ENCODE measurements at places on chromosomes 11 and 22.

- no peak for DNase-seq
Observed at GRCh38 chr11:3216027-3216525, 2.5 kb downstream of the MRGPRG start.

DNA sequence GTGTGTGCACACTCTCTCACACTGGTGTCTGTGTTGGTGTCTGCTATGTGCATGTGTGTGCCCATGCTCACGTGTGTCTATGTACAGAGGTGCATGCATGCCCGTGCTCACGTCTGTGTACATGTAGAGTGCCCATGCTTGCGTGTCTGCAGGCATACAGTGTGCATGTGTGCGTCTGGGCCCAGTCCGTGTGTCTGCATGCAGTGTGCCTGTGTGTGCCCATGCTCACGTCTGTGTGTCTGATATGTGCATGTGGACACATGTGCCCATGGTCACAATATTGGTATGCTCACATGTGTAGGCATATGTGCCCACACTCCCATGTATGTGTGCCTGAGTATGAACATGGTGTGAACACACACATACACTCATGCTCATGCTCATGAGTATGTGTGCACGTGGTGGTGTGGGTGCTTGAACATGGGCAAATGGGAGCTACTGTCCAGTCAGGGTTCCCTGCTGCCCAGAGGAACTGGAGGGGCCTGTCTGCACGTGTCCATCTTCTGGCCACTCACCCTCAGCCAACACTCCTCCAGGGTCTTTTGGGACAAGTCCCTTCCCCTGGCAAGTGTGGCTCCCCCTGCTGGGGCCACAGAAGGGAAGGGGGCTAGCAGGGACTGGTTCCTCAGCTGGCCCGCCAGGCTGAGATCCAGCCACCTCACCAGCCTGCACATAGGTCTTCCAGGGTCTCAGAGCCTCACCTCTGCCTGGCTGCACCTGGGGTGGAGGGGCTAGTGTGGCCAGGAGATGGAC is 7.3 kb upstream of the TBX1 start:
- no peak for DNase-seq

DNA sequence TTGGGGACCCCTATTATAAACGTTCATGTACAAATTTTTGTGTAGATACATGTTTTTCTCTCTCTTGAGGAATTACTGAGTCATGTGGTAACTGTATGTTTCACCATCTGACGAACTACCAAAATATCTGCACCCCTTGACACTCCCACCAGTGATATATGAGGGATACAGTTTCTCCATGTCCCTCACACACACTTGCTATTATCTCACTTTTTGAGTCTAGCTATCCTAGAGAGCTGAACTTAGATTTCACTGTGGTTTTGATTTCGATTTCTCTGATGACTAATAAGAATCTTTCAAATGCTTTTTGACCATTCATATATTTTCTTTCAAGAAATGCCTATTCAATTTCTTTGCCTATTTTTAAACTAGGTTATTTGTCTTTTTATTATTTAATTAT is 200.2 kb downstream of the PGR start:
- DNase-seq = no peak

DNA sequence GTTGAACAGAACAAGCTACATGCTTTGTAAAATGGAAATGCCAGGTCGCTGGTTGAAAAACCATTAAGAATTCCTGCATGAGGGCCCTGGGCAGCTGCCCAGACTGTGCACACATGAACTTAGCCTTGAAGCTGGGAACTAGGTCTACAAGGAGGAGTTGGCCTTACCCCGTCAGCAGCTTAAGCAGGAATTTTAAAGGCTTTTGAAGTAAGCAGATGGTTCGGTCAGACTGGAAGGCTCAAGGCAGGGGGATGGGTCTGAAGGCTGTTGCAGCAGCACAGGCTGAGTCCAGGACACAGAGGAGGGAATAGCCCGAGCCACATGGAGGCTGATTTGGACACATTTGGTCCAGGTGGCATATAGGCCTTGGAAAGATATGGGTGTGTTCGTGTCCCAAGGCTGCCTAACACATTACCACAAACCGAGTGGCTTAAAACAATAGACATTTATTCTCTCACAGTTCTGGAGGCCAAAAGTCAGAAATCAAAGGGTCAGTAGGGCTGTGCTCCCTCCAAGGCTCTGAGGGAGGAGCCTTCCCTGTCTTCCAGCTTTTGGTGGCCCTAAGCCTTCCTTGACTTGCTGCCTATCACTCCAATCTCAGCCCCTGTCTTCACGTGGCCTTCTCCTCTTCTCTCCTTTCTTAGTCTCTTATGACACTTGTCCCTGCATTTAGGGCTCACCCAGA is 11.6 kb downstream of the LIF start:
- DNase-seq = no peak

GRCh38 chr11:32581556-32581955 is 2.1 kb upstream of the EIF3M start:
- DNase-seq = no peak

GRCh38 chr11:46117842-46118241 is 3.4 kb downstream of the PHF21A start:
- DNase-seq = no peak

DNA sequence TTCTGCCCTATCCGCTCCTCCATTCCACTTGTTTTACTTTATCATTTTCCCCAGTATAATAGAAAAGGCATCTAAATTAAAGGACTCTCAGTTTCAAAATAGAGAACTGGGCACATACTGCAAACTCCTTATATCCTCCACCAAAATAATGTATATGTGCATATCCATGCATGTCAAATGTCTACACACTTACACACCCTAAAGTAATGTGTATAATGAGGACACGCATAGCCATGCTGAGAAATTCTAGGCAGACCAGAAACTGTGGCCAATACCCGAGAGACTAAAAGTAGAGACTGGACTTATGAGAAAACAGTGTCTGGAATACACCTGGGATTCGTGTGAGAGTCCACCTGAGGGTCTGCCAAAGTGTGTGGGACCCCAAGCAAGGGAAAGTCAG is 183.5 kb downstream of the CWF19L2 start:
- DNase-seq = no peak

GRCh38 chr11:38723361-38723760 is 2125.3 kb upstream of the RAG2 start:
- DNase-seq = no peak

- no peak for DNase-seq
Observed at GRCh38 chr11:86914865-86915519, 40.2 kb downstream of the FZD4 start.

- DNase-seq = no peak
Observed at GRCh38 chr22:46775850-46776826, 13.7 kb downstream of the TBC1D22A start.

DNA sequence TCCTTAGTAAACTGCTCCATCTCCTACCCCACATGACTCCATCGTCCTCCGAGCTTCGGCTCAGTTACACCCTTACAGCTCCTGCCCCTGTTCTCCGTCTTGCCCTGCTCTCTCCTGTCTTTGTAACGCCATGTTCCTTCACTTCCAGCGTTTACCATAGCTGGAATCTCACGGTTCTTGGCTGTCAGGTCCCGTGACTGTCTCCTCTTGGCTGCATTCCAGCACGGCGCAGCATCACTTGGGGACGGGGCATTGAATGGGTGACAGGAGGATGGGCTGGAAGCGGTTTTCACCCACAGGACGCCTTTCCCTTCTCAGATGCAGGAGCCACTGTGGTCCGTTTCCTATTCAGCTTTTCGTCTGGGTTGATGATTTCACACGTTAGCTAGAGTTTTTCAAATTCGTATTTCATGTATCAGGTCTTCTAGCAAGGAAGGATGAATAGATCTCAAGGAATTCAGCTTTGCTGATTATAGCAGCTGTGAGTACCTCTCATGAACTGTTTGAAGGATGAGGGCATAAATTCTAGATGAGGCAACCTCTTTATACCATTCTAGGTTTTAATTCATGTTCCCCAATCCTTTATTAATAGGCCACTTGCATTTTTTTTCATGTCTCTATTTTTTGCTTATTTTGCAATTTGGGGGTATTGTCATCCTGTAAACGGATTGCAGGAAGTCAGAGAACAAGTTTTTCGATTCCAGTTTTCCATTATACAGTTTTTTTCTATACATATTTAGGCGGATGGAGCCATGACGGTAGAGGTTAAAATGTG is 29.1 kb downstream of the ZBED4 start:
- no peak for DNase-seq

DNA sequence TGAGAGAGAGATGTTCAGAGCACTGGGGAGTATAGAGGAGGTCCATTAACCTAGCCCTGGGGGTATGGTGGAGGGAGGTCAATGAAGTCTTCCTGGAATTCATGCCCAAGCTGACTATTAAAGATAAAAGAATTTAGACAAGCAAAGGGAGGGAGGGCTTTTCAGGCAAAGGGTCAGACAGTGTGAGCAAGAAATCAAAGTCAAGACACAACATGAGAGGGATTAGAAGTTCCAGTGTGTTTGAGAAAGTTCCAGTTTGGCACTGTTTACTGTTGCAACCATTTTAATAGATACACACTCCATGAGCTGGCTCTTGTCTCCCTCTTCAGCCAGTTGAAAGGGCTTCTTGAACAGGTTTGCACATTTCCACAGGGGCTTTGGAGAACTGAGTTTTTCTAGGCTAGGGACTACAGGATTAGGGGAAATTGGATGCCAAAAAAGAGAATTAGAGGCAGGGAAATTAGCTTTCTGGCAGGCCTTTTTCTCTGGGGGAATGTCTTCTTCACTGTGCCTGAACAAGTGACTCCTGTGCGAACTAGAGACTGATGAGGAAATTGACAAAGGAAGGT is 14.7 kb upstream of the NNMT start:
- DNase-seq = no peak

DNA sequence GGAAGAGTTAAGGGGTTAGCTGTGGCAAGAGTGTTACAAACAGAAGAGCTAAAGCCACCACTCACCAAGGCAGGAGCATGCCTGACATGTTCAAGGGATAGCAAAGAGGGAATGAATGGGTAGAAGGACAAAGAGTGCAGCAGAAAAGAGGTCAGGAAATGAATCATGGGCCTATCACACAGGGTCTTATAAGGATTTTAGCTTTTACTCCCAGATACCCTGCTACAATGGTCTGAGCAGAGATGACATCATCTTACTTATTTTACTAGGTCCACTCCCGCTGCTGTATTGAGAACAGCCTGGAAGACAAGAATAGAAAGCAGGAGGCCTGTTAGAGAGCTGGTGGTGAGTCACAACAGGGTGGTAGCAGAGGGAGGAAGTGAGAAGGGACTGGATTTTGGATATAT is 9.8 kb downstream of the TRAF6 start:
- no peak for DNase-seq

GRCh38 chr11:17927681-17928343 is 85.0 kb downstream of the SERGEF start:
- DNase-seq = no peak

DNA sequence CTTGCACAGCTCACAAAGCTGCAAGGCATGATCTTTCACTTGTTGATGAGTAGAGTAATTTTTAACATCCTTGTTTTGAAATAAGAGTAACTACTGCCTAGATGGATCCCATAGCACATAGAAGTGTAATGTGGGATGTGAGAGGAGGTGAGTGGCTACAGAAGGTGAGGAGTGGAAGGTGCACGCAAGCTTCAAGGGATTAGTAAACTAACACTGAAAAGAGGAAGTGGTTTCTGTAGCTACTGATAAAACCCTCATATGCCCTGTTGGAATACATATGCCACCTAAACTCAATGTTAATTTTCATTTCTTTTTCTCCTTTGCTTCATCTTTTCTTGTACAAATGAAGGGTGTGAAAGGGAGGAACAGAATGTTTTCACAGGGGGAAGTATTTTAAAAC is 22.0 kb upstream of the CTSC start:
- no peak for DNase-seq

GRCh38 chr22:20034143-20034542 is 13.2 kb downstream of the TANGO2 start:
- no peak for DNase-seq

GRCh38 chr11:96293598-96294021 is 49.4 kb downstream of the MAML2 start:
- no peak for DNase-seq

GRCh38 chr22:27292542-27293299 is 508.8 kb downstream of the MN1 start:
- DNase-seq = no peak

- DNase-seq = no peak
Observed at GRCh38 chr11:114098927-114099326, 39.4 kb downstream of the ZBTB16 start.

- no peak for DNase-seq
Observed at GRCh38 chr11:13896981-13897353, 65.6 kb upstream of the SPON1 start.

GRCh38 chr11:107720303-107720774 is 8.5 kb upstream of the SLN start:
- no peak for DNase-seq

- DNase-seq = no peak
Observed at GRCh38 chr11:97614606-97615005, 1224.8 kb downstream of the JRKL start.

GRCh38 chr22:28111501-28112189 is 192.6 kb upstream of the PITPNB start:
- DNase-seq = no peak

DNA sequence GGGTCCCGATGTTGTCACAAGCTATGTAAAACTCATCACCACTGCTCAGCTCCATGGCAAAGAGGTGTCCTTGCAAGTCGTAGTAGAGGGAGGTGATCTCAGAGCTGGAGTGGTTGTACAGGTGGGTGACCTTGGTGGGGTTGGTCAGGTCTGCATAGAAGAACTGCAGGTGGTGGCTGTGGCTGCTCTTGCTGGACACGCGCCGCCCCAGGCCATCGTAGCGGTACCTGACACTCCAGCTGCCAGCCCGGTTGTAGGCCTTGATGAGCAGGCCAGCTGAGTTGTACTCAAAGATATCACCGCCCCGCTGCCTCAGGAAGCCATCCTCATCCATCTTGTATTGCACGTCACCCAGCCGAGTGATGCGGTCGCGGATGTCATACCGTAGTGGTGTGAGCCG is 94.6 kb upstream of the NARS2 start:
- no peak for DNase-seq

DNA sequence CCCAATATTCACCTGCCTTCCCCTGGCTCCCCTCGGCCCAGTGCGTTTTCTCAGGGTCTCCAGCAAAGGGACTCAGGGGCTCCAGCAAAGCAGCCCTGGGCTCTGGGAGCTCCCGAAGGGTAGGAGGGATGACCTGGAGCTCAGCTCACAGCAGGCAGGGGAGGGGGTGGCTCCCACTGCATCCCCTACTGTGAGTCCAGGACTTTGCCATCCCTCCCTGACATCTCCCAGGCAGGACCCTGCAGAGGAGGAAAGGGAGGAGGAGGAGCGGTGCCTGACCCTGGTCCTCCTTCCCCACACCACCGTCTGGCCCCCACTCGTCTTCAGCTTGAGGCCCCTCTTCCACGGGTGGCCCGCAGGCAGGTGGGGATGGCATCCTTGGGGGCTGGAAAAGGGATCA is 5.0 kb downstream of the CABP7 start:
- DNase-seq = no peak

- no peak for DNase-seq
Observed at GRCh38 chr11:111081021-111081511, 164.5 kb upstream of the POU2AF2 start.

GRCh38 chr11:128235426-128235825 is 351.9 kb downstream of the ETS1 start:
- no peak for DNase-seq

- no peak for DNase-seq
Observed at GRCh38 chr11:75186999-75187398, 36.1 kb downstream of the SLCO2B1 start.

GRCh38 chr11:11513422-11513821 is 108.4 kb downstream of the GALNT18 start:
- no peak for DNase-seq
